Sigmoid colon (tissue), 7 donors: ENCODE measurements at places on chromosomes 5 and 9.

DNA sequence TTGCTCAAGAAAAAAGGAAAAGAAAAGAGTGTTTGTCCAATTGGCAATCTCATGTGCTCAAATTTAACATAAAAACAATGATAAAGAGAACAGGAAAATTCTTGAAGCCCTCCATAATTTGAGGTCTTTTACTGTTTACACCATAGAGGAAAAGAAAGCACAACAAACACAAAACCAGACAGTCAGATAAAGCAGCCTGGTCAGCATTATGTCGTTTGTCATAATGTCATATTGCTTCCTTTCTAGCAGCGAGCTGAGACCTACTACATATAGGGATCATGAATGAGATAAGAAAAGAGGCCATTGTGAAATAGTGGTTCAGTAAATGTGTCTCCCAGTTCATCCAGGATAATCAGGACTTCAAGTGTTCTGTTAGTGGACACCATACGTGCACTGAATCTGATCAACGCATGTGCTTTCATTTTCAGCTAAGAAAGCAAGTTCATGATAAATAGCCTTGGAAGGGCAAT lies 64.7 kb upstream of the SELENOP start:
- no peaks in the 10 kb centered on the region for H3K27me3 ChIP-seq
- H3K4me1 ChIP-seq: no peaks in the 10 kb centered on the region
- no peak for DNase-seq
- no peaks in the 10 kb centered on the region for H3K36me3 ChIP-seq

- peaks cover 9% of the 10 kb centered on the region for H3K36me3 ChIP-seq
- H3K27ac ChIP-seq: no peak overlapping the region
- H3K27me3 ChIP-seq: no peaks in the 10 kb centered on the region
- H3K4me3 ChIP-seq: no peak overlapping the region
Observed at GRCh38 chr9:112647596-112647995, 70.3 kb downstream of the INIP start.

DNA sequence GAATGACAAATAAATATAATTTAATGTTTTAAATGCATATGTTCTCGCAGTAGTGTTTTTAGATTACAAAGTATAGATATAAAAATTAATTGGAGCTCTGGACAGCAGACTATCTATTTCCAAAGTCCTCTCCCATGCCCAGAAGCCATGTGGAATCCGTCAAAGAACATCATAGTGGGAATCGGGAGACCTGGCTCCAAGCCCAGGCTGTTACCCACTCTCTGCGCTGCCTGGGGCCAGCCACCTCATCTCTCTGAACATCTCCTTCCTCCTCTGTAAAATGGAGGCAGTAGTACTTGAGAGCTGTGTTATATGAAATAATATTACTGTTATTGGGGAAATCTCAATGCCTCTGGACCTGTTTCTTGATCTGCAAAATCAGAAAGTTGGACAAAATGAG lies 58.1 kb upstream of the SLC30A5 start:
- H3K36me3 ChIP-seq: no peaks in the 10 kb centered on the region
- no peak for DNase-seq
- H3K4me3 ChIP-seq: no peak overlapping the region

DNA sequence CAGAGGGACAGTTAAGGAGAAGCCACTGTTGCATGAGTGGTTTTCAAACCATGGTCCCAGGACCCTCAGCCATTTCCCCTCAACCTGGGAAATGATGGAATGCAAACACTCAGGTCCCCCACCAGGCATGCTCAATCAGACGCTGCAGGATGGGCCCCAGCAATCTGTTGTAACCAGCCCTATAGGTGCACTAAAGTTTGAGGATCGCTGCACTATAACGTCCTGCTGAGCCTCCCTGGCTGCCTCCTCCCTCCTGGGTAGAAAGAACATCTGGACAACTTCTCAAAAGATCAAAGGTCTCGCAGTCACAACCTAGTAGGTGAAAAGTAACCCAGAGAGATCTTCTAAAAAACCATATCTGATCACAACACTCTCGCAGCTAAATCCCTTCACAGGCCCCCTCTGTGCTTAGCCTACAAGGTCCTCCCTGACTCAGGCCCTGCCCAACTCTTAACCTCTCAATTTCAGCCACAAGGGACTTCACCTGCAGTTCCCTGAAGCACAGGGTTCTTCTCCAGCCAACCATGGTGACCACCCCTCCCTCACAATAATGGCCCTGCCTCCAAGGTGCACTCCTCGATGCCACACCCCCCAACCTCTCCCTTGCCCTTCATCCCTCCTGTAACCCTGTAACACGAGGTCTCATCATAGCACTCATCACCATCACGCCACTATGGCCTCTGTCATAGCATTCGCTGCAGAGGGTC lies 3.5 kb downstream of the SHB start:
- peak; percentile 50 for DNase-seq
- H3K36me3 ChIP-seq: no peaks in the 10 kb centered on the region
- H3K4me3 ChIP-seq: no peak overlapping the region
- peaks cover 54% of the 10 kb centered on the region for H3K4me1 ChIP-seq
- H3K27me3 ChIP-seq: no peaks in the 10 kb centered on the region

DNA sequence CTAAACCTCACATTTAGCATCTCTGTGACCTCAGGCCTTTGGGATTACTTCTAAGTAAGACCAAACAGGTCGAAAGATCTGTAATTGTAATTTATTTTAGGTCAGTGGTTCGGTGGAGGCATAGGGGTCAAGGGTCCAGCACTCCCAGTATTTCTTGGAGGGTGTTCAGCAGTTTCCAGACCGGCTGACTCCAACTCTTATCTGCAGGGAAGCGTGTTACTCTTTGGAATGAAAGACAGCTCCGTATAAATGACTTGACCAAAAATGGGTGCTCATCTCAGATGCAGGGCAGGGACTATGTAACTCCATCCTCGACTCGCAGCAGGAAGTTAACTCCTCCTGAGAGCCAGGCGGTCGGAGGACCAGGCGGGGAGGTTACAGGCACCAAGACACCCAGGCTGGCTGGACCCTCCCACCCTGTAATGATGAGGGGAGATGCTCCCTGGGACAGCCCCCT lies 620 bp upstream of the VPS13A start:
- H3K4me3 ChIP-seq: peak overlapping the region; percentile 83
- peaks cover 9% of the 10 kb centered on the region for H3K4me1 ChIP-seq
- no peaks in the 10 kb centered on the region for H3K27me3 ChIP-seq
- DNase-seq: no peak
- H3K27ac ChIP-seq: peak overlapping the region; percentile 92
- H3K36me3 ChIP-seq: no peaks in the 10 kb centered on the region
